Stimulated activated CD8-positive, alpha-beta memory T cell treated with anti-CD3 and anti-CD28 coated beads, Interleukin-12 subunit alpha, Interleukin-12 subunit beta, amount 100 ng/mL, for 1 hour (primary cell): ENCODE measurements at places on chromosomes 2 and 18.

GRCh38 chr2:217530392-217531090, 472.3 kb downstream of the TNS1 start:
- DNase-seq: no peak

DNA sequence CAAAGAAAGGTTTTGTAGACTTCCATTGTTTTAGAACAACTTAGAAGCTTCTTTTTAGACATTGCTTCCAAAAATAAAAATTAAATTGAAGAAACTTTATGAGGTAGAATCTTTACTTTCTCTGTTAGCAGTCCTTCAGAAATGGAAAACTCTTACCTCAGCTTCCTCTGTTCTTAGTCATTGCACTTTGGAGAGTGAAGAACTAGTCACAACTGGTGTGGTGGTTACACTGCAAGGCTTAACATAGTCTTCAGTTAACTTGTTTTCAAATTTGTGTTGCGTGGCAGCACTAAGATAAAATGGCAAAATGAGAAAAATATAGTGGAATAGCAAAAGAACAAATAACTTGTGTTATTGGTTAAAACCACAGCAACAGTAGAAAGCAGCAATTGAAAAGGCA, 332.6 kb downstream of the KIAA1328 start:
- DNase-seq: no peak

GRCh38 chr2:237464757-237465391, 22.2 kb upstream of the MLPH start:
- DNase-seq: no peak

DNA sequence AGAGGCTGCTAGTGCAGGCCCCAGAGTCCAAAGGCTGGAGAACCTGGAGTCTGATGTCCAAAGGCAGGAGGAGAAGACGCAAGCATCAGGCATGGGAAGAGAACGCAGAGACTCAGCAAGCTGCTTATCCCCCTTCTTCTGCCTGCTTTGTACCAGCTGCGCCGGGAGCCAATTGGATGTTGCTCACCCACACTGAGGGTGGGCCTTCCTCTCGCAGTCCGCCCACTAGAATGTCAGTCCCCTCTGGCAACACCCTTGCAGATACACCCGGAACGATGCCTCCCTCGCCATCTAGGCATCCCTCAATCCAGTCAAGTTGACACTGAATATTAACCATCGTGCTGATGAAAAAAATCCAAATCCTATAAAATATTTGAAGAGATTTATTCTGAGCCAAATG, 141.6 kb downstream of the TWIST2 start:
- no peak for DNase-seq

DNA sequence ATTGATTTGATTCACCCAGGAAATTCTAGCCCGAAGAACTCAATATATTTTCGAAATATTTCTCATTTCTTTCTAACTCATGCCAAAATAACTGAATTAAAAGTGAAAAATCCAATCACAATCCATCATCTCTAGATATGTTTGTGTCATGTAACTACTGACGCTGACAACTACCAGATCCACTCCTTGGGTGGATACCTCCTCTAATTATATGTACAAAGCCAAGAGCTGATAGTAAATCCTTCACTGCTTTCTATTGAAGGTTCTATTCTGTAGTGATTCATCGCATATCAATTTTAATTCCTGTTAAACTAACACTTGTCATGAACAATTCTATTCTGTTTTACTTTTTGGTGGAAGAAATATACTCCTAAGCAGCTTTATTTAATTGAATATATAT, 1056.6 kb upstream of the NXPH2 start:
- no peak for DNase-seq
